ENCODE measurements at places on chromosomes 1 and 21.

DNA sequence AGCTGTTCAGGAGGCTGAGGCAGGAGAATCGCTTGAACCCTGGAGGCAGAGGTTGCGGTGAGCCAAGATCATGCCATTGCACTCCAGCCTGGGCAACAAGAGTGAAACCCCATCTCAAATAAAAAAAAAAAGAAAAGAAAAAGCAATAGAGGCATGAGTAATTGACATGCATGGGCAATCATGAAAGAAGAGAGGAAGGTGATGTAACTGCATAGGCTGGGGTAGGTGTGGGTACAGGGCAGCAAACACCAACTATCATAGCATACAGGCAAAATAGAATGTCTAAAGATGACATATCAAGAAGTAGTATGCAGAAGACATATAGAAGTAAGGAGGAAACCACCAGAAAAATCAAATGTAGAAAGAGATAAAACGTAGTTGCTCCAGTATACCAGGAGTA lies 19.0 kb upstream of the MGST3 start:
- no peak for DNase-seq

DNA sequence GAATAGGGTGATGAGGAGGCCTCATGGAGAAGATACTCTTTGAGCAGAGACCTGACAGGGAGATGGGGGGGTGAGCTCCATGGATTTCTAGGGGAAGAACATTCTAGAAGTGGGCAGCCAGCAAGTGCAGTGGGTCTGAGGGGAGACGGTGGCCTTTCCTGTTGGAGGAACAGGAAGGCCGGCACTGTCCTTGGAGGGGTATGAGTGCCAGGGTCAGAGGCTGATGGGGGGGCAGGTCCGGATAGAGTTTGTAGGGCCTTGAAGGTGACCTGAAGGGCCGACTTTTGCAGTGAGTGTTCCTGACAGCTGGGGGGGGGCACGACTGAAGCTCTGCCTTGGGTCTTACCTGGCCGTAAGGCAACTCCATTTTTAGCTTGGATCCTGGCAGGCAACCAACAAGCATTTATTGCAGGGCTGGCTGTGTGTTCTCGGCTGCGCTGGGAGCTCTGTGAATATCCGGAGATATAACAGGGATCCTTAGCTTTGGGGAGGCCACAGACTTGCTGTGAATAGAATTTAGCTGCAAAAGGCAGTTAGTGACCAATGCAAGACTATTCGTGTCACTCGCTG lies 130.6 kb downstream of the MRPS6 start:
- DNase-seq: no peak

DNA sequence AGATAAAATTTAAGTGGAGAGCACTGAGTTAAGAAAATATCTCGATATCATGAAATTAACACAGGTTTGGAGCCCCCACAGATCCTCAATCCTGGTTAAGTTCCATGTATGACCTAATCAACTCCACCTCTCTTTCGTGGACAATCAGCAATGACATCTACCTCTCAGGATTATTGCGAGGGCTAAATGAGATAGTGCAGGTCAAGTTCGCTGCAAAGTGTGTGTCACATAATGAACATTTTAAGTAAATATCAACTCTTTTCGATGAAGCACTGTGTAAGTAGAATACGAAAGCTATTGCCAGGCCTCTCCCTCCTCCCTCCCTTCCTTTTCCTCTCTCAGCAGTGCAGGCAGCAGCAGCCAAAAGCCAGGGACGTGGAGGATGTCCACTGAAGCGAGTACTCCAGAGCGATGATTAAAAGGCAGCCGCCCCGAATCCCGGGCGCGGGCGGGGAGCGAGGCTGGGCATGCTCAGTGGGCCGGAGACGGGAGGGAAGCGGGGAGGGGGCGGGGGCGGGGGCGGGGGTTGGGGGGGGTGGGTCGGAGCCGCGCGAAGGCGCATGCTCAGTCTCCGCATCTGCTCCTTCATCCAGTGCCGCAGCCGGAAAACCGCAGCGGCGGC lies at the start of gene CAMSAP2:
TSS of gene CAMSAP2 (plus strand) at position 567 of the 622 bp plus-strand sequence. CDS start 935 bp downstream, outside the sequence.
- DNase-seq: peak; percentile 15

DNA sequence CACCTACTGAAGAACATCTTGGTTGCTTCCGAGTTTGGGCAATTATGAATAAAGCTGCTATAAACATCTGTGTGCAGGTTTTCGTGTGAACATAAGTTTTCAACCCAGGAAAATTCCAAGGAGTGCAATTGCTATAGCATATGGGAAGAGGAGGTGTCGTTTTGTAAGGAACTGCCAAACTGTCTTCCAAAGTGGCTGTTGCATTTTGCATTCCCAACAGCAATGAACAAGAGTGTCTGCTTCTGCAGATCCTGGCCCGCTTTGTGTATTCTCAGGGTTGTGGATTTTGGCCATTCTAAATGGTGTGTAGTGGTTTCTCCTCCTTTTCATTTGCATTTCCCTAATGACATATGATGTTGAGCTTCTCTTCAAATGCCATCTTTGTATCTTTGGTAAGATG lies 23.8 kb downstream of the GNG4 start:
- DNase-seq: no peak

DNA sequence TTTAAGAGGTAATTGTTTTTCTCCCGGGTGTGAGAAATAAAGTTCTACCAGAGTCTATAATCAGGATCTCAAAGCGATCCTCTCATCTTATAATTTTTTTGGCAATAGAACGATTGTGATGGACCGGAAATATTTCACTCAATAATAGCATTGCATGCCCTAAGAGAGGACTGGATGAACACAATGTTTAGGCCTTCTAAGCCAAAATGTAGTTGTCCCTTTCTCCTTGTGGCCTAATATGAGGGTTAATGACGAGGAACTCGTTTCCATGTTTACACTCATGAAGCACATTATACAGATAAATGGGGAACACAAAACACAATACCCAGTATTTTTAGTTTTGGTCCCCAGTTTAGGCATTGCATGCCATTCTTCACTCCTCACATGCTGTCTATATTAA lies 5.9 kb downstream of the TBX15 start:
- DNase-seq: no peak

GRCh38 chr1:61640531-61641530 lies 84.1 kb downstream of the TM2D1 start:
- DNase-seq: no peak

GRCh38 chr1:40676501-40676900 lies 11.0 kb upstream of the RIMS3 start:
- no peak for DNase-seq

- DNase-seq: no peak
Measured at GRCh38 chr1:238861342-238862066, 524.9 kb upstream of the CHRM3 start.

DNA sequence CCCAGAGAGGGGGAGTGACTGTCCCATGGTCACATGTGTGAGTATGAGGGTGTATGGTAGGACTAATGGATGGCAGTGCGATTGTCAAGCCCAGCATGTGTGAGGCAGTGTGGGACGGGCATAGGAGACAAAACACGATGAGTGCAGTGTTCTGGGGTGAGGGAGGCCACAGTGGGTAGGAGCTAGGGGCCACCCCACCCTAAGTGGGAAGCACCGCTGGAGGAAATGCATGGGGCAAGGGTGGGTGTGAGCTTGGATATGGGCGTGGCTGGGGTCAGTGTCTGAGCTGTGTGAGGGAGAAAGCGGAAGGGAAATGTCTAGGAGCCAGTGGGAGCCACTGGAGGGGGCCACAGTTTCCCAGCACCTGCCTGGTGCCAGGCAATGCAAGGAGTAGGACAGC lies 56.5 kb downstream of the FOXO6 start:
- no peak for DNase-seq

- DNase-seq: no peak
Measured at GRCh38 chr1:214532070-214532469, 19.3 kb downstream of the PTPN14 start.

GRCh38 chr1:87506147-87506546 lies 177.5 kb downstream of the LMO4 start:
- DNase-seq: no peak

GRCh38 chr1:20325407-20325843 lies 34.8 kb downstream of the VWA5B1 start:
- no peak for DNase-seq

DNA sequence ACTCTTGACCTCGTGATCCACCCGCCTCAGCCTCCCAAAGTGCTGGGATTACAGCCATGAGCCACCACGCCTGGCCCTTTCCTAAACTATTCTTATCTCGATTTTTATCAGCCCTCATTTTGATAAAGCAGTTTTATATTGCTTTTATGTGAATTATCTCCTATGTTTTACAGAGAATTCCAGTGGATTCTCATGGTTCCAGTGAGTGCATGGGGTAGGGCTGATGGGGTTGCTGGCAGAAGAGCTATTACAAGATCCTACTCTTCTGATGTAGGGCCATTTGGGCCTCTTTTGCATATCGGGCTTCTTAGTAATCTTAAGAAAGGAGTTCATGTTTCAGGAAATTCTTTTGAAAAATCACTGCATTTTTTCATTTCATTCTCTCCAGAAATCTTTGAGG lies 187.6 kb downstream of the PBX1 start:
- no peak for DNase-seq

- DNase-seq: no peak
Measured at GRCh38 chr1:172939475-172939874, 111.3 kb downstream of the TNFSF18 start.

DNA sequence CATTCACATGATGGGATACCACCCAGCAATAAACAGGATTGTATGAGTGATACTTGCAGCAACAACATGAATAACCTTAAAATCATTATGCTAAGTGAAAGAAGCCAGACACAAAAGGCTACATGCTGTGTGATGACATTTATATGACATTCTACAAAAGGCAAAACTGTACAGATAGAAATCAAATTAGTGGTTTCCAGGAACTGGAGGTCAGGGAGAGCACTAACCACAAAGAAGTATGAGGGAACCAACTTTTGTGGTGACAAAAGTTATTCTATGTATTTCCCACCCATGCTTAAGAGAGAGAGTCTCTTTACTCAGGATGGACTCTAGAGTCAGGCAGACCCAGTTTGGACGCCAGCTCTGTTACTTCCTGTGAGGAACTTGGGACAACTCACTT lies 364.5 kb upstream of the DAB1 start:
- no peak for DNase-seq

DNA sequence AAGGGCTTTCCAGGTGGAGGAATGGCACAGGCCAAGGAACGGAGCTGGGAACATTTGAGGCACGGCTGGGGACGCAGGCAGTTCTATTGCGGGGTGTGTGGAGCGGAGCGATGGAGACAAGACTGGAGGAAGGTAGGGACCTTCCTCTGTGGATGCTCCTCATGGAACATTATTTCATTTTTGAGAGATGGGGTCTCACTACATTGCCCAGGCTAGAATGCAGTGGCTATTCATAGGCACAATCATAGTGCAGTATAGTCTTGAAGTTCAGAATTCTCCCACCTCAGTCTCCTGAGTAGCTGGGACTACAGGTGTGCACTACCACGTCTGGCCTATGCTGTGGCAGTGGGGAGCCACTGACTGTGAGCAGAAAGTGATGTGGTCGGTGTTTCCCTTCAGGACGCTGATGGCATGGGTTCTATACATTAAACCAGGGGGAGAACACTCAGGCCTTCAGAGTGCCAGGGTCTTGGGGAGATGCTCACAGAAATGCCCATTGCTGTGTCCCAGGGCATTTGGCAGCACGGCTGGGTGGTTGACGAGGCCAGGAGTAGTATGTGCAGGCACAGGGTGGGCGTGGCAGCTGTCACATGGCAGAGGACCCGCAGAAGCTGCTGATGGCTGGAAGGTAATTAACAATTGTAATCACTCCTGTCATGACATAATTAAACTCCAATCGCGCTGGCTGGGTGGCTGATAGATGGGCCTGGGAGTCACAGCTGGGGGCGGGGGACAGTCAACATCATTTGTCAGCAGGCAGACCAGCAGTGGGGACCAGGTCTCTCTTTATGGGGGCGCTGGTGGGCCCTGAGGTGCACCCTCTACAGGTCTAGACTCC lies 40.8 kb upstream of the ACOT11 start:
- DNase-seq: no peak

GRCh38 chr1:54548389-54549044 lies 489 bp downstream of the ACOT11 start:
- no peak for DNase-seq

GRCh38 chr21:15480160-15480559 lies 249.6 kb upstream of the USP25 start:
- no peak for DNase-seq

DNA sequence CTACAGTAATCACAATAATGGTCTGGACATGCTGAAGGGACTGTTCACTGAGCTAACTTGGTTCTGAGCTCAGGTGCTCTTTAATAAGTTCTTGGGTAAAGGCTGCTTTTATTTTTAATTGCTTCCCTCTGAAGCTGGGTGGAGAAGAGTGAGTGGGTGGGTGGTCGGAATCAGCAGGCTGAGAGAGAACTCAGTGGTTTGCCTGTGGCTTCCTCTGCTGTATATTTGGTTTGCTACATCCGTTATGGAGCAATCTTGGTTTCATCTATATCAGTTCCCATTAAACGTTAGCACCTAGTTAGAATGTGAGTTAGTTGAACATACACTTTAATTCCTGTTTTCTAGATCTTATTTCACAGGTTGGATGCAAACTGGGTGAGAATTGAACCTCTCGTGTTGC lies 23.3 kb downstream of the CNIH4 start:
- peak; percentile 9 for DNase-seq

- peak; percentile 31 for DNase-seq
Measured at GRCh38 chr1:42747125-42747524, 7.1 kb upstream of the CLDN19 start.

DNA sequence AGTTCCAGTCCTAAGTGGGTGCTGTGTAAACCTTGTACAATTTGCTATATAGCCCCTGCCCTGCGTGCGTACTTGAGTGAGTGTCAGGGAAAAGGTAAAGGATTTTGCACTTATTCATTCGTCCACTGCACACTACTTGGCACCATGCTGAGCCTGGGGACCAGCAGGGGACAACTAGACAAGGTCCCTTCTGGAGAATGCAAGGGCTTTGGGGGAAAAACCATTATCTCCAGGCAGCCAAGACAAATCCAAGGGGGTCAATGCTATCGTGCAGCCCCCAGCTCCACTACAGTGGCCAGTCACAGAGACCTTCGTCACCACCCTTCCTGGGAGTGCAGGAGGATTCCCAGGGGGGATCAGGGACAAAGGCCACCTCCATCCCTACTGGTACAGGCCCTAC lies 39.7 kb downstream of the MATN1 start:
- no peak for DNase-seq

DNA sequence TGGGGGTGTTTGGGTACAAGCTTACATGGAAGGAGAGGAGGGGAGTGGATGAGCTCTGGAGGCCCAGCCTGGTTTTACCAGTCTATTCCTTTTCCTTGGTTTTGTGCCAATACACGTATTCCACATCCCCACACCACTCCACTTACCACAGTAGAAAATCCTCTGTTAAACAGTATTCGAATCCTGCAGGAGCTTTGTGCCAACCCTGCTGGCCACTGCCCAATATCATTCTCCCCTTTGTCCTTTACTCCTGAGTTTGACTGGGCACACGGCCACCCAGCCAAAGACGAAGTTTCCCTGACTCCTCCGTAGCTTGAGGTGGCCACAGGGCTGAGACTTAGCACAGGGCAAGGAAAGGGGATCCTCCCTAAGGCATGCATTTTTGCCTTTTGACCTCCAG lies 61.6 kb downstream of the TMCO4 start:
- no peak for DNase-seq

GRCh38 chr21:23936224-23936623 lies 1671.1 kb downstream of the MRPL39 start:
- no peak for DNase-seq

GRCh38 chr1:231581859-231582258 lies 44.7 kb upstream of the DISC1 start:
- no peak for DNase-seq

- no peak for DNase-seq
Measured at GRCh38 chr1:229121845-229122436, 149.0 kb upstream of the RAB4A start.

All from stimulated activated CD8-positive, alpha-beta memory T cell treated with anti-CD3 and anti-CD28 coated beads, Interleukin-7, amount 100 ng/mL, for 1 hour (primary cell).